Osteoblast (primary cell): ENCODE measurements at places on chromosomes 3 and 15. TPM values are rescaled to one million over a fixed set of nuclear protein-coding genes. Genes with fewer than 3 reads are reported as not detected.
A peak's percentile ranks its signal among the peaks of the same experiment; 100 is the strongest.

The ISLR2 gene
- total RNA-seq: under 0.01 TPM in 1 of 2 replicates, not detected in the other

DNA sequence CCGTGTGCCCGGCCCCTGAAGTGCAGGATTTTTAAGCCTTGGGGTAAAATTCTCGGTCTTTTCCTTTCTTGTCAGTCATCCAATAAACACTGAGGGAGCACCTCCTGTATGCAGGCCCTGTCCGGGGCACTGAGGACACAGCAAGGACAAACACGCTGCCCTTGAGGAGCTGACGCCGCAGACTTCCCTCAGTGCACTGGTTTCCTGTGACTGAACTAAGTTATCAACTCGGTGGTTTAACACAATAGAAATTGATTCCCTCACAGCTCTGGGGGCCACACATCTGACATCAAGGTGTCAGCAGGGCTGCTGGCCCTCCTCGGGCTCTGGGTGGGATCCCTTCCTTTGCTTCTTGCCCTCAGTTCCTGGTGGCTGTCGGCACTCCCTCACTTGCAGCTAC lies 65.1 kb downstream of the ZNF445 start:
- no peak for DNase-seq

- no peak for DNase-seq
Measured at GRCh38 chr15:41474941-41475340, 18.7 kb upstream of the ITPKA start.

The RPS27L gene
- 263 and 281 TPM in 2 replicates for total RNA-seq

DNA sequence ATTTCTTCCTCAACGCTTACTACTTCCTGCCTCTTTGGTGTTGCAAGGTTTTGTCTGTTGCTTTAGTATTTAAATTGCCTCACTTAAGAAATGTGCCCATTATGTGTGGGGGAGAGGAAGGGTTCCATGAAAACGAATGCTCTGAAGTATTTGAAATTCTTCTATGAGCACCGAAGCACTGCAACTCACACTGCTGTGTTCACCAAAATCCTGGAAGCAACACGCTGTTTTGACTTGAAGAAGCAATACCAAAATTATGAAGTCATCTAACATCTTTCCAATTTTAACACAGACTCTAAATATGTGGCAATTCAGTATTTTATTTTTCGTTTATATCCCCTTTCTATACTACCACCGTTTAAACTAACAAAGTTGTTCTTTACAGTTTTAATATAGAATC lies 101.5 kb downstream of the RBMS3 start:
- peak; percentile 76 for DNase-seq

DNA sequence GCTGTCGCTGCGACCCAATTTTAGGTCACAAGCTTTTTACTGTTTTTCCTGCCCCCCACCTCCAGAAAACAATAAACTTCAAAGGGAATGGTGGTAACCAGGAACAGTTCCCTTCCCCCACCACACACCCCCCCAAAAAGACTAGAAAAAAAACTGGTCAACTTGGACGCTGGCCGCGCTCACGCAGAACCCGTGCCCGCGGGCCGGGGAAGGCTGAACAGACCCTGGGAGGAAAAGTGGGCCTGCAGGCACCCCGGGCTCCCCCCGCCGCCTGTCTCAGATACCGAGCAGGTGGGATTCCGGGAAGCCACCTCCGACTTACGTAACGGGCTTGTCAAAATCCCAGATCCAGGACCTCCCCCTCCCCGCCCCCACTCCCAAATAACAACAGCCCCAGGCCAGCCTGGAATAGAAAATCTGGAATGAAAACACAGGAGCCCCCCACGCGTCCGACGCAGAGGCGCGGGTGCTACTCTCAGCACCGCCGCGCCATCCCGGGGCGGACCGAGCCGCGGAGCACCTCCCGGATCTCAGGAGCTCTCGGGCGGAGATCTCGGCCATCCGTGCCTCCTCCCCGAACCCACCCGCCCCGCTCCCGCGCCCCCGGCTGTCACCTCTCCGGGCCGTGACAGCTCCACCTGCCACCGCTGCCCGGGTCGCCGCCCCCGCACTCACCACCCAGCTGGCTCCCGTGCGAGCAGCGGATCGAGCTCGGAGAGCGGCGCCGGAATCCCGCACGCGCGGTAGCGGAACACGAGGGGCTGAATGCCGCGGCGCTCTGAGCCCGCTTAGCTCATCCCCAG lies 557 bp downstream of the DENND4A start:
- DNase-seq: peak; percentile 72

The HES1 gene
- 4.4 and 4.7 TPM in 2 replicates for total RNA-seq

DNA sequence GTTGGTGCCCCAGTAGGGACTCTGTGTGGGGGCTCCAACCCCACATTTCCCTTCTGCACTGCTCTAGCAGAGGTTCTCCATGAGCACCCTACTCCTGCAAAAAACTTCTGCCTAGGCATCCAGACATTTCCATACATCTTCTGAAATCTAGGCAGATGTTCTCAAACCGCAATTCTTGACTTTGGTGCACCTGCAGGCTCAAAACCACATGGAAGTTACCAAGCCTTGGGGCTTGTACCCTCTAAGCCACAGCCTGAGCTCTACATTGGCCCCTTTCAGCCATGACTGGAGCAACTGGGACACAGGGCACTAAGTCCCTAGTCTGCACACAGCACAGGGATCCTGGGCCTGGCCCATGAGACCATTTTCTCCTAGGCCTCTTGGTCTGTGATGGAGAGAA lies 66.5 kb upstream of the VGLL3 start:
- no peak for DNase-seq

The ADGRG7 gene
- total RNA-seq: not detected in 2 replicates

GRCh38 chr3:28575746-28576613 lies 227.4 kb upstream of the AZI2 start:
- peak; percentile 83 for DNase-seq

The CEP19 gene
- total RNA-seq: 3.6 and 3.8 TPM in 2 replicates

- no peak for DNase-seq
Measured at GRCh38 chr3:195186041-195186709, 84.8 kb downstream of the XXYLT1 start.

GRCh38 chr3:128385080-128385832 lies 81.4 kb downstream of the DNAJB8 start:
- peak; percentile 95 for DNase-seq

DNA sequence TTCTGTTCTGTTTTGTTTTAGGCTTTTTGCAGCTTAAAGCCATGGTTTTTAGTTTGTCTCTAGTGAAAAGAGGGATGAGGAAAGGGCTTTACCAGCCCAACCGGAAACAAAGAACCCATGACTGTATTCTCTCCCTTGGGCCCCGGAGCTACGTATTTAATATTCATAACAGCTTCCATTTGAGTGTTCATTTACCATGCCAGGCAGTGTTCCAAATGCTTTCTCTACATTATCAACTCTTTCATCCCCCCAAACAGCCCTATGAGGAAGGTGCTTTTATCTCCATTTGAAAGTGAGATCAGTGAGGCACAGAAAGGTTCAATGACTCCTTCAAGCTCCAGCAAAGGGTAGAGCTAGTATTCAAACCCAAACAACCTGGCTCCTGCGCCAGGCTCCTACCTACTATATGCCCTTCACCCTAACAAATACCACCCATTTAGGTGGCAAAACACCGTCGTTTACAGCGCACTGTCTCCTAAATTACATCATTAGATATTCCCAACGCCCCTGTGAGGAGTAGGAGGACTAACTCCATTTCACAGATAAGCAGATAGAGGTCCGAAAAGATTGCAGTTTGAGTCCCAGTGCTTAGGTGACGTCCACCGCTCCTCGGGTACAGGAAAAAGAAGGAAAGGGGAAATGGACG lies 27.9 kb downstream of the GTPBP8 start:
- DNase-seq: no peak

- no peak for DNase-seq
Measured at GRCh38 chr15:80929689-80930088, 59.9 kb downstream of the MESD start.
